Stimulated activated CD8-positive, alpha-beta memory T cell treated with anti-CD3 and anti-CD28 coated beads, Interleukin-15, amount 100 ng/mL, for 4 hours (primary cell): ENCODE measurements at places on chromosomes 7 and 10.

DNA sequence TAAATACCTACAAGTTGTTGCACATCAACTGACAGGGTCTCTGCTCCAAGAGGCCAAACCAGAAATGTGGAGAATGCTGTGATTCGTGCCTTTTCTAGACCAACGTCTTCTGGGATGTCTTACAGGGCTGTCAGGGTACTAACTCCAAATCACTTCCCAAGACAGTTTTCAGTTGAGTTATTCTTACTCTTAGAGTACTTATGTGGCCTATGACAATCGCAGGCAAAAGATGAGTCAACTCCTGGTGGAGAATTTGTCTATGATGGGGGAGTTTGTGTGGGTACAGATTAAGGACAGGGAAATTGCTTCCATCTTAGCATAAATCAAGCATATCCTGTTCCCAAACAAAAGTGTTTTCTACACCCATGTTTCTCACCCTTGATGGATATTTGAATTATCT is 734.8 kb downstream of the TNS3 start:
- DNase-seq: no peak

DNA sequence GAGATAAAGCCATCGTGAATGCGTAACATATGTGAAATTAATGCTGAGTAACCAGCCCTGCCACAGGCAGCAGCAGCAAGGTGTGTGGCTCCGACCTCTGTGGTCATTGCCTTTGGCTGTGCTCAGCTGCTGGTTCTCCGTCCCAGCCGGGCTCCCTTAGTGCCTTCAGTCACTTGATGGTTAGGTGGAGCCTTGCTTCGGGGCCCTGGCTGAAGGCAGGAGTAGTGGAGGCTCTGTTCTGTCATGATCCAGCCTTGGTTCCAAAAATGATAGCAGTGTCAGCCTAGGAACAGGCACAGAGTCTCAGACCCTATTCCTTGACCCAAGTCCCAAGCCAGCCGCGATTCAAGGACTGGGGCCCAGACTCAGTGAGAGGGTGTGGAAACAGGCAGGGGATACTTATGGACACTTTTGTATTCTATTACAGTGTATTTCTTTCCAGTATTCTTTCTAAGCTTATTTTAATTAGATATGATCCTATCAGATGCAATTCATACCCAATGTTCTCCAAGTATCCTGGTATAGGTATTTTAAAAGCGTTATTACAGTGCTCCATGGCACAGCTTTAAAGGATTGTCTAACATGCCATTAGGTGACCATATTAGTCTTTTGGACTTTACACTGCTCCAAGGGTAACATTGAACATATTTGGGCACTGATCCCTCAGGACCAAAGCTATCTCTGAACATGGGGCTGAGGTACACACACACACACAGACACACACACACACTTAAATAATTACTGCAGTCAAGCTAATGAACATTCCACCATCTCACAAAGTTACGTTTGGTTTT is 9.0 kb downstream of the SCART1 start:
- DNase-seq: no peak

DNA sequence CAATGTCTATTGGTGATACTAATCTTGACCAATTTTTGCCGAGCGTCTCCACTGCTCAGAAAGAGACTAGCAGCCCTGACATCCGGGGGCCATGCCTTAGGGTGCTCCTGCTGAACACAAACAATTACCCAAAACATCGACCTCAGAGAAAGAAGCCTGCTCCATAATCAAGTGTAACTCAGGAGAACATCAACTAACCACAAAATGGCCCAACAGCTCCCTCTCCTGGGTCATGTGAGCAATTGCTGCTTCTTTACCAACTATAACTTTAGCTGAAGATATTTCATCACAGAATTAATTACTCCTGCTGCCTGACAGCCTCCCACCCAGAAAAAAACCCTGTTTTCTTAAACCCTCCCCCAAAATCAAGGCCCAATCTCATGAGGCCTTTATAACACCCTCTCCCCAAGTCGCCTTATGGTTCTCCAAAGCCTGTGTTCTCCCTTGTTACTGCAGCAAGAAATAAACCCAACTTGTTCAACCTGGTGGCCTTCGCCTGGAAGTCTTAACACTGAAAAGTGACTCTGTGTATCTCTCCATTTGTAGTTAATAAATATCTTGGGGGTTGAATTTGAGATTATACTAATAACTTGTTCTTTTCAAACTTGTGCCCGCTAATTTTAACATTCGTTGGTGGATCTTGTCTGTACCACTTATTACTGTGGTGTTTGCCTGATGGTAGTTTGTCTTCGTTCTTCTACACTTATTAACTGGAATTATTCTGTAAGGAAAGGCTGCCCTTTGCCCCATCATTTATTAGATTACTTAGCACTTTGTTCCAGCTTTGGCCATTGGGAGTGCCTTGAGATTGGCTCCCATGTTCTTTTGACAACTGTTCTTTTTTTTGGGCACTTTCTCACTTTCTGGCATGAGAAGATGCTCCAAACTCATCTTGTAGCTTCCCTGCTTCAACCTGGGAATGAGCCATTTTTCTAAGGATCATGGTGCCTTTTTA is 21.2 kb upstream of the RAMP3 start:
- no peak for DNase-seq

DNA sequence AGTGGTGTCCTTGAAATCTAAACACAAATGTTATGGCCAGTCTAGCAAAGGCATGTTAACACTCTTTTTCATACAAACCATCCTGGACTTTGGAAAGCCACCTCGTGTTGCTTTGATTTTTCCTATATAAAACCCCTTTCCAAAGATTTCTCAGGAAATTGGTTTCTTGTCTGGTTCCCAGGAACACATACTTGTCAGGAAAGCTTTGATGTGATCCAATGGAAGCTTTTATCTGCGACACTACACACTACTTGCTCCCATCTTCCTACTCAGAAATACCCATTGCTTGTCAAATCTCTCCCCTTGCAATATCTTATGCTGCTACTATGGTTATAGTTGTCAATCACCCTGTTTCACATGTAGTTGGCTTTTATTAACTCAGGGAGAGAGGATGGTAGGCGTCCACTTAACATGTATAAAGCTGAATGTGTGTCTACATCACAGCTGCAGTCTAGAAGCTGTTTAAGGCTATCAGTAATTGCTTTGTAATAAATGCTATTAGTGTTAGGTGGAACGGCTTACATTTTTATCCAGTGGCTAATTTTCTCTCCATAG is 189.6 kb downstream of the GPAM start:
- no peak for DNase-seq
